ENCODE measurements at places on chromosomes 4 and X.

GRCh38 chrX:41946989-41947612, 23.7 kb upstream of the CASK start:
- no peak for DNase-seq

DNA sequence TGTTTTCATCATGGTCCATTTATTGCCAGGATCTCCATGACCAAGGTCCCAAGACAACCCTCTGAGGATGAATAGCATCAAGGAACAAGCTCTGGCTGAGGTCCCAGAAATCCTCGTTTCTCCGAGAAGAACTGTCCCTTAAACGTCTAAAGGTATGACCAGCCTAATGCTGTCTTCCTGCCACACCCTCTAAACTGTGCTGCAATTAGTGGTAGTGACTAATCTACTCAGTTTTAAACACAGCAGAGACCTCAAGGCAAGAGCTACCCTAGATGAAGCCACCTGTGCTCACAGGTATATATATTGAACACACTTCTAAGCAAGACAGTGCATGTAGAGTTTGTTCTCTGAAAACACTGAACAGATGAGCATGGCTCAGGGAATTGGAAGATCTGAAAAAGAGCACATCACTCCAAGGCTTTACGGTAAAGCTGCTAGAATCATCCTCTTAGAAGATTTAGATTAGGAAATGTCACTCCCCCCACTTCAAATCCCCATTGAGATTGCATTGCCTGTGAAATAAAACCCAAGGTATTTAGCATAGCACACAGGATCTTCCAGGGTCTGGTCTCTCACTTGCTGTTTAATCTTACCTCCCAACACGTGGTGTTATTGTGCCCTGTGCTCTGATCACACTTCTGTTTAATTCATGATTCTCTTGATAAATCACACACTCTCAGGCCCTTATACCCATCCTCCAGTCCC, 173.9 kb upstream of the VCX3A start:
- DNase-seq: no peak

GRCh38 chr4:10732235-10732913, 47.8 kb upstream of the CLNK start:
- no peak for DNase-seq

- no peak for DNase-seq
Observed at GRCh38 chrX:71107762-71108360, 1.3 kb upstream of the CXorf65 start.

DNA sequence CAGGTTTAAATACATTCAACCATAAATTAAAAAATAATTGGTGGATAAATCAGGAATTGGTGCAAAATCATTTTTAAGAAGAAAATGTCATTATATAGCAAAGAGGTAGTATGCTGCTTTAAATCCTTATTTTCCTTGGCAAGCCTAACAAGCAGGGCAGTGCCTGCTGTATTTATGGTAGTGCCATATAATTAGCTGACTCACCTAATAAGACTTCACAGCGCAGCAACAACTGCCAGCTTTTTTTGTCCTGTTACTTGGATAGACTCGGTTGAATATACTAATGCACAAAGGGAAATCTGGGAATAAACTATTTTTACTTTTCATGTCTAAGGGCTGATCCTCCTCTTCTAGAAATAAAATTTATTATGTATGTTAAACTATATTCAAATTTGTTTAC, 99.1 kb downstream of the SNCA start:
- no peak for DNase-seq
